ENCODE measurements at places on chromosomes 7 and 10. TPM values are rescaled to one million over a fixed set of nuclear protein-coding genes. Genes with fewer than 3 reads are reported as not detected.

DNA sequence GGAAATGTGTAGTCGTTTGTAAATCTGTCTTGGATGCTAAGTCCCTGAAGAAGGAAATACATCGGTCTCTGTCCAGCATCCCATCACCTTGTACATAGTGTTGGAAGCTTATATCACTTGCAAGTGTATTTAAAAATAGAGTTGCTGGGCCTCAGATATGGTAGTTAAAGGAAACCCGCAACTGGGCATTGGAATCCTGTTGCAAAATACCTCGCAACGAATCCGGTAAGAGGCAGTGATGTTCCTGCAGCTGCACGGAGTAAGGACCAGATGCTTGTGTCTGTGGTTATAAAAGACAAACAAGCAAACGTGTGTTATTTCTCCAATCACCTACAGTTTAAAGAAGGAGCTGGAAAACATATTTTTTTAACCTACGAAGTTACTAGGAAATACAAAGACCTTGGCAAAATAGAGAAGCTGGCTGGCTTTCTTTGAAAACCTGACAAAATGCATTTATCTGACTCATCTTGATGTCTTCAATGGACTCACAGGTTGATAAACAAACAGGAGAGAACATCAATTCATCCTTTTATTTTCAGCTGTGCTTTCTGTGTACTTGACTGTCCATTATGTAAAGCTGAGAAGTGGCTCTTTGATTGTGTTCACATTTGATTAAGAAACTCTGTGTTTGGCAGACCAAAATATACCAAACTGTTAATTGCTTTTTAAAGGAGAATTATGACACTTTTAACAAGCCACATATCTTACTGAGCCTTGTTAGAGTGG is 326.4 kb downstream of the SFMBT2 start:
- H3K27me3 ChIP-seq: peaks cover 34% of the 10 kb centered on the region
- no peak overlapping the region for H3K4me3 ChIP-seq
- H3K4me1 ChIP-seq: no peaks in the 10 kb centered on the region

The NACAD gene
- 0.31 TPM for total RNA-seq

The RHOBTB1 gene
- 0.69 TPM for total RNA-seq

- no peak for DNase-seq
- peaks cover 3% of the 10 kb centered on the region for H3K36me3 ChIP-seq
- peaks cover 4% of the 10 kb centered on the region for H3K27me3 ChIP-seq
Measured at GRCh38 chr10:86952106-86952505, 5.3 kb downstream of the MMRN2 start.

GRCh38 chr7:132451161-132451560 is 125.1 kb downstream of the PLXNA4 start:
- H3K36me3 ChIP-seq: peaks cover 14% of the 10 kb centered on the region
- no peak overlapping the region for H3K27ac ChIP-seq
- H3K27me3 ChIP-seq: no peaks in the 10 kb centered on the region

DNA sequence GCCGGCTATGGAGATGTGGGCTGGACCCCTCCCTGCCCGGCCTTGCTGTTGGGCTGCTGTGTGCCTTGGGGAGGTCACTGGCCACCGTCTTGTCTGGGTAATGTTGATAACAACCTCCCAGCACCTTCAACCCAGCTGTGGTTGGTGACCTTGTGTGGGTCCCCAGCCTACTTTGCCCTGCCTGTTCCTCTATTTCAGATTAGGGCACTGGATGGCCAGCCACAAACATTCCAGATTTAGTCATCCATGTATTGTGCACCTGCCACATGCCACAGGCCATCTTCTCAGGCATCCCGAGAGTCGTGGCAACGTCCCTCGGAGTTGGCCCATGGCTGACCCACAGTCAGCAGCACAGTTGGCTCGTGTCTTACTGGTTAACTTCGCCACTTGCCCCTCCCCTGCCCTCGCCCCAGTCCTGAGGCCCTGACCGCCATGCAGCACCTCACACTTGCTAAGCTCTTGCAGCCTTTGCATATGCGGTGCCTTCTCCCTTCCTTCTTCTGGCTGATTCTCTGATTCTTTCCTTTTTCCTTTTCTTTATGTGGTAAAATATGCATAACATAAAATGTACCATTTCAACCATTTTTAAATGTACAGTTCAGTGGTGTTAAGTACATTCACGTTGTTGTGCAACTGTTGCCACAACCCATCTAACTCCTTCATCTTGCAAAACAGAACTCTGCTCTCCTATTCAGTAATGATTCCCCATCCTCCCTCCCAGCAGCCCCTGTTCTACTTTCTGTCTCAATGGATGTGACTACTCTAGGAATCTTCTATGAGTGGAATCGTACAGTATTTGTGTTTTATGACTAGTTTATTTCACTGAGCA is 60.6 kb downstream of the PRF1 start:
- peaks cover 8% of the 10 kb centered on the region for H3K27me3 ChIP-seq
- no peak for DNase-seq
- no peak overlapping the region for H3K27ac ChIP-seq
- no peaks in the 10 kb centered on the region for H3K36me3 ChIP-seq

- H3K4me3 ChIP-seq: no peak overlapping the region
- no peaks in the 10 kb centered on the region for H3K27me3 ChIP-seq
- no peak for DNase-seq
- peaks cover 11% of the 10 kb centered on the region for H3K36me3 ChIP-seq
- peak overlapping the region; percentile 46 for H3K27ac ChIP-seq
- peaks cover 12% of the 10 kb centered on the region for H3K4me1 ChIP-seq
Measured at GRCh38 chr10:60521974-60522405, 132.3 kb upstream of the ANK3 start.

The RPS24 gene
- 1,818 TPM for total RNA-seq

GRCh38 chr7:13496976-13497375 is 492.5 kb downstream of the ETV1 start:
- no peaks in the 10 kb centered on the region for H3K4me1 ChIP-seq
- no peaks in the 10 kb centered on the region for H3K36me3 ChIP-seq
- no peak overlapping the region for H3K27ac ChIP-seq
- no peak overlapping the region for H3K4me3 ChIP-seq

The ECHDC3 gene
- total RNA-seq: 0.47 TPM

The SAP25 gene
- 9.2 TPM for total RNA-seq

The CALML3 gene
- not detected for total RNA-seq

The CHST15 gene
- total RNA-seq: 0.16 TPM

- H3K4me1 ChIP-seq: peaks cover 53% of the 10 kb centered on the region
- H3K27ac ChIP-seq: peak overlapping the region; percentile 78
- H3K36me3 ChIP-seq: peaks cover 18% of the 10 kb centered on the region
- H3K4me3 ChIP-seq: peak overlapping the region; percentile 84
- H3K27me3 ChIP-seq: peaks cover 10% of the 10 kb centered on the region
- peak; percentile 92 for DNase-seq
Measured at GRCh38 chr10:124741281-124741921, 2.8 kb downstream of the FAM53B start.

GRCh38 chr10:124971276-124971675 is 29.4 kb downstream of the ZRANB1 start:
- DNase-seq: no peak
- no peak overlapping the region for H3K27ac ChIP-seq
- peaks cover 40% of the 10 kb centered on the region for H3K36me3 ChIP-seq
- peaks cover 15% of the 10 kb centered on the region for H3K4me1 ChIP-seq
- no peaks in the 10 kb centered on the region for H3K27me3 ChIP-seq
- no peak overlapping the region for H3K4me3 ChIP-seq

DNA sequence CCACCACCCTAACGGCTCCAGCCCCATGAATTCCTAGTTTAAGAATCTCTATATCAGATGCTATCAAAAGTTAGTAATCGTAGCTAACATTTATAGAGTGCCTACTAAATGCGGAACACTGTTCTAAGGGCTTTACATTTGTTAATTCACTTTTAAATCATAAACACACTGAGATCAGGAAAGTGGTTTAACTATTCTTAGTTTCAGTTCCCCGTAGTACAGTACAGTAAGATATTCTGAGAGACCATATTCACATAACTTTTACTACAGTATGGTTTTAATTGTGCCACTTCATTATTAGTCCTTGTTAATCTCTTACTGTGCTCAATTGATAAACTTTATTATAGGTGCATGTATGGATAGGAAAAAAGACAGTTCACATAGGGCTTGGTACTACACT is 22.5 kb downstream of the SYPL1 start:
- no peaks in the 10 kb centered on the region for H3K27me3 ChIP-seq
- peaks cover 50% of the 10 kb centered on the region for H3K36me3 ChIP-seq
- peaks cover 3% of the 10 kb centered on the region for H3K4me1 ChIP-seq
- H3K4me3 ChIP-seq: no peak overlapping the region
- H3K27ac ChIP-seq: no peak overlapping the region

DNA sequence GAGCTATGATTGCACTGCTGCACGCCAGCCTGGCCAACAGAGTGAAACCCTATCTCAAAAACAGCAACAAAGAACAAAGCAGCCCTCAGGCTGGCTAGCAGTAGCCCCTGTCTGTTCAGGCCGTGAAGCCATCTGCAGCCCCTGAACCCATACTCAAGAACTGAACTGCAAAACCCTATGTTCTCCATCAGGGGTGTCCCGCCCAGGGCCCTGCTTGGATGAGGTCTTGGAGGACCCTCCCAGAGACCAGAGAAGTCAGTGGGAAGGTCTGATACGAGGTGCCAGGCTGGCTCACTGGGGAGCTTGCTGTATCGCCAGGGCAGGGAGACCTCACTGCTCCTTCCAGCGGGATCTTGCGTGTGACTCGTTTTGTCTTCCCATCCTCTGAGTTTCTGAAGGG is 39.3 kb downstream of the RBM17 start:
- H3K36me3 ChIP-seq: no peaks in the 10 kb centered on the region
- H3K27ac ChIP-seq: no peak overlapping the region
- H3K4me1 ChIP-seq: peaks cover 39% of the 10 kb centered on the region
- no peak overlapping the region for H3K4me3 ChIP-seq

DNA sequence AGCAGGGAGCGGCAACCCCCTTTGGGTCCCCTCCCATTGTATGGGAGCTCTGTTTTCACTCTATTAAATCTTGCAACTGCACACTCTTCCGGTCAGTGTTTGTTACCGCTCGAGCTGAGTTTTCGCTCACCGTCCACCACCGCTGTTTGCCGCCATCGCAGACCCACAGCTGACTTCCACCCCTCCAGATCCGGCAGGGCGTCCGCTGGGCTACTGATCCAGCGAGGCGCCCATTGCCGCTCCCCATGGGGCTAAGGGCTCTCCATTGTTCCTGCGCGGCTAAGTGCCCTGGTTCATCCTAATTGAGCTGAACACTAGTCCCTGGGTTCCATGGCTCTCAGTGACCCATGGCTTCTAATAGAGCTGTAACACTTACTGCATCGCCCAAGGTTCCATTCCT is 115.6 kb upstream of the AUTS2 start:
- H3K4me3 ChIP-seq: no peak overlapping the region
- H3K27me3 ChIP-seq: no peaks in the 10 kb centered on the region
- H3K36me3 ChIP-seq: no peaks in the 10 kb centered on the region

DNA sequence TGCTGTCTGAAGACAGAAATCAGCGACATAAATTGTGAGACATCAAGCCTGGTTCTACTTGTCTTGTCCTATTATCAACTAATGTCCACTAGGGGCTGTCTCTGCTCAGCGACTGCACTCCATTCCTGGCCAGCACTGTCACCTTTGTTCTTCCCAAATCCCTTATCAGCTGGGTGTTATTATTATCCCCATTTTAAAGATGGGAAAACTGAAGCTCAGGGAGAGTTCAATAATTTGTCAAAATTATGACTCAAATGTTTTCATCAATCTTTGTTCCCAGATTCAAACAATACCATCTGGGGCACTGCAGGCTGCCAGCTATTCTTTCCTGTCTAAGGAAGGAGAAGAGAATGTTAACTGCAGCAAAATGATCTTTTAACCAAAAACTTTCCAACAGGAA is 431.6 kb upstream of the NFE2L3 start:
- H3K4me3 ChIP-seq: no peak overlapping the region
- H3K4me1 ChIP-seq: no peaks in the 10 kb centered on the region
- peaks cover 4% of the 10 kb centered on the region for H3K27me3 ChIP-seq

GRCh38 chr10:71082960-71083715 is 129.2 kb upstream of the UNC5B start:
- H3K27me3 ChIP-seq: no peaks in the 10 kb centered on the region
- H3K27ac ChIP-seq: no peak overlapping the region
- DNase-seq: no peak

GRCh38 chr7:30116771-30117170 is 18.0 kb upstream of the MTURN start:
- H3K4me3 ChIP-seq: no peak overlapping the region
- DNase-seq: no peak
- peaks cover 2% of the 10 kb centered on the region for H3K36me3 ChIP-seq
- H3K4me1 ChIP-seq: peaks cover 3% of the 10 kb centered on the region
- H3K27ac ChIP-seq: no peak overlapping the region

GRCh38 chr7:154577141-154577873 is 425.6 kb downstream of the PAXIP1 start:
- no peak overlapping the region for H3K4me3 ChIP-seq
- H3K27ac ChIP-seq: no peak overlapping the region
- no peaks in the 10 kb centered on the region for H3K4me1 ChIP-seq
- peak; percentile 34 for DNase-seq
- H3K36me3 ChIP-seq: no peaks in the 10 kb centered on the region

- no peaks in the 10 kb centered on the region for H3K36me3 ChIP-seq
- no peak for DNase-seq
- peaks cover 6% of the 10 kb centered on the region for H3K27me3 ChIP-seq
- H3K27ac ChIP-seq: no peak overlapping the region
- no peak overlapping the region for H3K4me3 ChIP-seq
Measured at GRCh38 chr7:148483515-148484308, 106.9 kb upstream of the C7orf33 start.

- DNase-seq: no peak
- H3K27ac ChIP-seq: peak overlapping the region; percentile 82
- peaks cover 53% of the 10 kb centered on the region for H3K36me3 ChIP-seq
- peaks cover 29% of the 10 kb centered on the region for H3K4me1 ChIP-seq
- H3K27me3 ChIP-seq: no peaks in the 10 kb centered on the region
Measured at GRCh38 chr10:80516506-80517075, 21.1 kb upstream of the SH2D4B start.

The VSTM4 gene
- 0.50 TPM for total RNA-seq

GRCh38 chr10:2791774-2792443 is 275.4 kb upstream of the PFKP start:
- peak overlapping the region; percentile 29 for H3K27ac ChIP-seq
- H3K4me1 ChIP-seq: peaks cover 5% of the 10 kb centered on the region
- no peaks in the 10 kb centered on the region for H3K36me3 ChIP-seq
- H3K4me3 ChIP-seq: no peak overlapping the region
- peaks cover 4% of the 10 kb centered on the region for H3K27me3 ChIP-seq

DNA sequence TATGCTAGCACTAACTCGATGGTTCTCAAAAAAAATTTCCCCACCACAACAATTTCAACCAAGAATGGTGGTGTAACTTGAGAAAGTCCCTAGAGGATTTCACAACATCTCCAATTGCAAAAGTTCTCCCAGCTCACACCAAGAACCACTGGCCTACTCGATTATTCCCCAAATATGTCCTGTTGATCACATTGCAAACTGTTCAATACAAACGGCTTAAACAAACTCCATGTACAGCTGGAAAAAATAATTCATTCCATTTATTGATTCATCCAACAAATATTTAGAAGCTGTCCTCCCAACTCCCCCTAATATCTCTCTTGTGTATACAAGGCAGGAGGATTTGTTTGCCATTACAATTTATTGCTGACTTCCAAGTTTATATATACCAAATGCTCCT is 19.1 kb downstream of the TMEM176B start:
- DNase-seq: no peak
- H3K4me3 ChIP-seq: no peak overlapping the region
- H3K4me1 ChIP-seq: peaks cover 7% of the 10 kb centered on the region
- H3K36me3 ChIP-seq: no peaks in the 10 kb centered on the region
- no peak overlapping the region for H3K27ac ChIP-seq

The DKK1 gene
- not detected for total RNA-seq

GRCh38 chr10:71741671-71742070 is 22.1 kb upstream of the C10orf105 start:
- peaks cover 11% of the 10 kb centered on the region for H3K36me3 ChIP-seq
- peak overlapping the region; percentile 48 for H3K4me3 ChIP-seq
- DNase-seq: no peak
- H3K27me3 ChIP-seq: no peaks in the 10 kb centered on the region

GRCh38 chr7:127353897-127354296 is 38.6 kb downstream of the ZNF800 start:
- no peaks in the 10 kb centered on the region for H3K27me3 ChIP-seq
- no peak overlapping the region for H3K27ac ChIP-seq
- no peak overlapping the region for H3K4me3 ChIP-seq
- H3K36me3 ChIP-seq: peaks cover 43% of the 10 kb centered on the region

The ASB13 gene
- 14.5 TPM for total RNA-seq

The OPN4 gene
- total RNA-seq: not detected

Measured in activated CD4-positive, alpha-beta T cell treated with anti-CD3 and anti-CD28 coated beads, Interleukin-2, amount 10 ng/mL, durations not matched to agents 24 days and 14 days (primary cell).